ENCODE measurements at places on chromosomes 1 and 21.

GRCh38 chr1:85798419-85798818 is 90.2 kb upstream of the ZNHIT6 start:
- no peak for DNase-seq

GRCh38 chr1:27760426-27760825 is 12.6 kb upstream of the STX12 start:
- peak; percentile 6 for DNase-seq

- DNase-seq = no peak
Measured at GRCh38 chr21:14526836-14527695, 19.0 kb downstream of the SAMSN1 start.

- DNase-seq = no peak
Measured at GRCh38 chr1:114149211-114149610, 4.5 kb downstream of the SYT6 start.

DNA sequence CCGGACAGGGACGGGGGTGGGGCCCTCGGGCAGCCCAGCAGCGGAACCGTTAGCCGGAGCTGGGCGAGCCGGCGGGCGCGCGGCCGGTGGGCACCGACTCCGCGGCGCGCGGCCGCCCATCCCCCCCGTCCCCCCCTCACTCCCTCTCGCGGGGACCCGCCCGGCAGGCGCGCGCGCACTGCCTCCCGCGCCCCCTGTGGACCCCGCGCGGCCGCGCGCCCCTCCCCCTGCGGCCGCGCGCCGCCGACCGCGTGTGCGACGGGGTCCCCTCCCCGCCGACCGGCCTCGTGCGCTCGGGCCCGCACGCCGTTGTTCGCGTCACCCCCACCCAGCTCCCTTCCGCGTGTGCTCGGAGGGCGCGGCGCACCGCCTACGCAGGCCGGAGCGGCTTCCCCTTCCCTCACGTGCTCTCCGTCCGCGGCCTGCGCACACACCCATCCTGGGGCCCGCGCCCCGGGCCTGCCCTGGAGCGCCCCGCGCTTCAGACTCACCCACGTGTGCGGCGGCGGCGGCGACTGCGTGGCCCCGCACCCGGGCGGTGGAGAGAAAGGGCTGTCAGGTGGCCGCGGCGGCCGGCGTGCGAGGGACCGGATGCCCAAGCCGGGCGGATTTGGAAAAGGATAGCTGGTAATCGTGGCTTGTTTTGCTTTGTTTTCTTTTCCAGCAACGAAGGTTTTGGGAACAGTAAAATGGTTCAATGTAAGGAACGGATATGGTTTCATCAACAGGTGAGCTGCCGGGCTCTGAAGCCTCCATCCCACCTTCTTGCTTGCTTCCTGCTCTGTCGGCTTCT is 717 bp downstream of the YBX1 start:
- DNase-seq = peak; percentile 63

DNA sequence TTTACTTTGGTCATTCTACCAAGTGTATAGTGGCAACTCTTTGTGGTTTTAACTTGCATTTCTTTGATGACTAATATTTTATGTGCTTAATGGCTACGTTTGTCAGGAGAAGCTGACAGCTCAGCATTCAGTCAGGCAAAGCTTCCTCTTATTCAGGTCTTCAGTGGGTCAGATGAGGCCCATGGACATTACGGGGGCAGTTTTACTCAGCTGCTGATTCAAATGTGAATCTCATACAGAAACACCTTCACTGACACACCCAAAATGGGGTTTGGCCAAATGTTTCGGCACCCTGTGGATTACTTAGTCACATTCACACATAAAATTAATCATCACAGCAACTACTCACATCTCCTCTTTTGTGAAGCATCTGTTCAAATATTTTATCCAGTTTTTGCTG is 104.9 kb upstream of the PLD5 start:
- peak; percentile 85 for DNase-seq

DNA sequence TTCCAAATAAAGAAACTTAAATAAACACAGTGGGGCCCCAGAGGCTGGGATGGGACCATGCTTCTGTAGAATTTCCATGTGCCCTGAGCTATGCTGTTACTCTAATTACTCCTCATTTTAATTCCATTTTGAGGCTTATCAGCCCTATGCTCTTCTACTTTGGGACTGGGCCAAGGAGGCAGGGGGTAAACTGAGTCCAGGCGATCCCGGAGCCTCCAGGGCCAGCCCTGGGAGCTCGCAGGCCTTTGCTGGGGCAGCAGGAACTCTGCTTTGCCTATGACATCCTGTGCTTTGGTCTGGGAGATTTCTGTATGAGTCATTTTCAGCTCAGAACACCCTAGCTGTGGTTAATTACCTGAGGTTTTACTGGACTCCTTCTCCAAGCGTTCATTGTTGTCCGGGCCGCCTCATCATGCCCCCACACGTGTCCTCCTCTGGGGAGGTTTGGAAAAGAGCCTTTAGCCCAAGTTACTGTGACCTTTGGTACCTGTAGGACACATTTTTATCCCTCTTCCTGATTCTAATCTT is 95.7 kb downstream of the RHOU start:
- DNase-seq = peak; percentile 91

GRCh38 chr1:73040811-73041210 is 758.5 kb upstream of the NEGR1 start:
- DNase-seq = no peak

- no peak for DNase-seq
Measured at GRCh38 chr1:47205918-47206317, 16.1 kb upstream of the PDZK1IP1 start.

- no peak for DNase-seq
Measured at GRCh38 chr1:229984992-229985612, 81.9 kb upstream of the GALNT2 start.

DNA sequence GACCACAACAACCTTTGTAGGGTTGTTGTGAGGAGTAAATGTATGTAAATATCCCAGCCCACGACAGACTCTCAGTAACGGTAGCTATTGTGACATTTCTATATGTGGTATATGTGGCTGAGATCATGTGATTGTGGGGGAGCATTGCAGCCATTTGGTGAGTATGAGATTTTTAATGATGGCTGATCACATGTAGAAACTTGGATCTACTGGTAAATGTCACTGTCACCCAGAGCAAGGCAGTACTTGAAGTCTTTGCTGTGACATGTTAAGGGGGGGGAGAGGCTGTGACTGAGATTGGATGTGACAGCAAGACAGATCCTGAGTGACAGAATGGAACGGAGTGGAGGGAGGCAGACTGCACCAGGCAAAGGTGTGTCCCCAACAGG is 23.9 kb upstream of the MEF2D start:
- DNase-seq = no peak

DNA sequence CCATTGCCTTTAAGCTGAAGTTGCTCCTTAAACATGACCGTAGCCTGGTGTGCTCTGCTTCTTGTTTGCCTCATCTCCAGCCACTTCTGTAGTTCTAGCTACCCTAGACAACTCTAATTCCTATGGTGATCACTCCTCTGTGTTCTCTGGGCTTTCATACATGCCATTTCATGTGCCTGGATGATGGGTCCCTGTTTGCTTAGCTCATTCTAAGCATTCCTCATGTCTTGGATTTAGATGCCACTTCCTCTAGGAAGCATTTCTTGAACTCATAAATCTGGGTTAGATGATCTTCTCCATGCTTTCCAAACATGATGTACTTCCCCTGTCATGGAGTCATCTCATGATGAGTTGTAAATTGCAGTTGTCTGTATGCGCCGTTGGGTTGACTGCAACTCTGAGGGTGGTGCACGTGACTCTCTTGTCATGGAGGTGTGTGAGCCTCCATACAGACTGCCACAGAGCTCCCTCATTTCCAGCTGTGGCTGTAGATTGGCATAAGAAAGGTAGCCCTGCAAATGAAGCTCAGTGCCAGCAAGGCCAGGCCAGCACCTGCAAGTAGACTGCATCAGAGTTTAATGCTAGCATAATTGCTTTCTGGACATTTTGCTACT is 77.2 kb downstream of the LAMC1 start:
- no peak for DNase-seq

GRCh38 chr1:159646687-159647086 is 59.1 kb downstream of the APCS start:
- no peak for DNase-seq

- peak; percentile 38 for DNase-seq
Measured at GRCh38 chr1:104807590-104807989, 1057.9 kb downstream of the AMY1C start.

- no peak for DNase-seq
Measured at GRCh38 chr1:246081856-246082668, 425.0 kb downstream of the SMYD3 start.

DNA sequence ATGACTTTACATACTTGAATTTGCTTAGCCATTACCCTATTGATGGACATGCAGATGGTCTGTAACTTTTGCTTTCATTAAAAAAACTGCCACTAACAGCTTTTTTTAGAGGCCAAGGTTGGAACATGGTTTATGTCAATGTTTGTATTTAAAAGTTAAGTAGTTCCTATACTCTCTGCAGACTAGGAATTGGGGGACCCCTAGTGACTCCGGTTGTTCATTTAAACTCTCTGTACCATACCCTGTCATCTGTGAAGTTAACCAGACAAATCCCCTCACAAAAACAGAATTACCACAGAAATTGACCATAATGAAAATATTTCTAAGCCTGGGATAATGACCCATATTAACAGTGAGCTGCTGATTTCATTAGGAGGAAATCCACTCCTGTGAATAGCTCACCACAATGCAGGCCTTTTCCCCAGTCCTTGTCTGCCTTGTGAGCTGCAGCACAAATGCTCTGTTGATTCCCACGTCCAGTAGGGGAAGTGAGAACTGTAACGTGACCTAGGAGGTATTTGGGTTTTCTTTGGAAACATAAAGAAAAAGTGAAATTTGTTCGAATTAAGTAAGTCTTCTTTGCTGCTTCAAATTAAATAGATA is 30.2 kb upstream of the CD101 start:
- DNase-seq = no peak

- no peak for DNase-seq
Measured at GRCh38 chr1:99781798-99782197, 15.4 kb upstream of the FRRS1 start.

DNA sequence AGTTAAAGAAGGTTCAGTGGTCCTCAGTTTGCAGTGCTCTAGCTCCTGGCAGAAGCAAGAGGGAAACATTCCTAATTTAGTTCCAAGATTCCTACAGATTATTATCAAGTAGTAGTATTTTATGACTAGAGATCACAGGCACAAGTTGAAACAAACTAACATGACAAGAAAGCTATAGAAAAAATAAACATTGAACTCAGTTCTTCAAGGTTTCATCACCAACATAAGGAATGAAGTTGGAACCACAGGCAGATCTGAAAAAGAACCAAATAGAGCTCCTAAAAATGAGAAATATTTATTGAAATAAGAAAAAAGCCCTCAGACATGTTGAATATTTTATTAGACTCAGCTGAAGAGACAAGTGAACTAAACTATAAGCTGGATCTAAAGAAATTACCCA is 40.6 kb downstream of the PDC start:
- no peak for DNase-seq

GRCh38 chr1:2943686-2944260 is 77.5 kb upstream of the ACTRT2 start:
- DNase-seq = no peak

GRCh38 chr1:41613689-41614574 is 129.4 kb upstream of the EDN2 start:
- peak; percentile 73 for DNase-seq

GRCh38 chr21:14483296-14483695 is 62.8 kb downstream of the SAMSN1 start:
- DNase-seq = no peak

- no peak for DNase-seq
Measured at GRCh38 chr1:29960156-29960755, 723.9 kb downstream of the PTPRU start.

Measured in MCF 10A (cell line).